ENCODE measurements at places on chromosomes 13 and 19.

- no peak for DNase-seq
These were observed 305.1 kb upstream of the SLC10A2 start for GRCh38 chr13:103371271-103371670.

DNA sequence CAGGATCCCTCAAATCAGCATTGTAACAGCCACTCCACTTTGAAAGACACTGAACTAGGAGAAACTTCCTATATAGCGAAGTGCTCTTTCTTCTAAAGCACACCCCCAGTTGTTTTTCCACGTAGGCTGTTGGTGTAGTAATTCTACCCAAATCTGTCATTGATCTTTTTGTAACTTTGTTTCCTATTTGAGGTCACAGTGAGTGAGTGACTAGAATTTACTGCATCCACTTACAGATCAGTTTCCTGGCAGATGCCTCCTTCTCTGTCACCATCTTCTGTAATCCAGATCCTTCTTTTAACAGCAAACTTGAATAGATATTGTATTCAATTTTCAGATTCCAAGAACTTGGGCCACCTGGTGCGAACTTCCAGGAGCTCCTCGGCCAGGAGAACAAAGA lies 15.3 kb downstream of the ZAR1L start:
- no peak for DNase-seq

- no peak for DNase-seq
These were observed 1446.8 kb downstream of the UQCRFS1 start for GRCh38 chr19:27765912-27766725.

DNA sequence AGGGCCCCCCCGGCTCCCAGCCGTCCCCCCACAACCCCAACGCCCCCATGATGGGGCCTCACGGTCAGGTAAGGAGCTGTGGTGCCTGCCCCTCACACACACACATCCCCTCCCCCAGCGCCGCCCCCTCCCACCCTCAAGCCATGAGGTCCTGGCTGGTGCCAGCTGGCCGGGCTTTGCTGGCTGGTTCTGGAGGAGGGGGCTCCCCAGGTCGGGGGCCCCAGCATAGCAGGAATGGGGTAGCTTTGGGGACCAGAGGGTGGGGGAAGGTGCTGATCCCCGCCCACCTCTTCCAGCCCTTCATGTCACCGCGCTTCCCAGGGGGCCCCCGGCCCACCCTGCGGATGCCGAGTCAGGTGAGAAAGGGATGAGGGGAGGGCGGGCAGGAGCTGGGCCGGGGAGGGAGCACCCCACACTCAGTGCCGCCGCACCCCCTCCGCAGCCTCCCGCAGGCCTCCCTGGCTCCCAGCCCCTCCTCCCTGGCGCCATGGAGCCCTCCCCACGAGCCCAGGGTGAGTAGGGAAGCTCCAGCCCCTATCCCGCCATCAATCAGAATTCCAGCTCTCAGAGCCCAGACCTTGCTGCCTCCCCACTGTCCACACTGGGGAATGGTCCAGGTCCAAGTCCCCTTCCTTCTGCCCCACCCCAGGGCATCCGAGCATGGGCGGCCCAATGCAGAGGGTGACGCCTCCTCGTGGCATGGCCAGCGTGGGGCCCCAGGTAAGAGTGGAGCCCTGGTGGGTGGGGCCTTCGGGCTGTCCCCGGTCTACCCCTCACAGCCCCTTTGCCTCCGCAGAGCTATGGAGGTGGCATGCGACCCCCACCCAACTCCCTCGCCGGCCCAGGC lies 6.4 kb downstream of the ISYNA1 start:
- DNase-seq, result no peak

DNA sequence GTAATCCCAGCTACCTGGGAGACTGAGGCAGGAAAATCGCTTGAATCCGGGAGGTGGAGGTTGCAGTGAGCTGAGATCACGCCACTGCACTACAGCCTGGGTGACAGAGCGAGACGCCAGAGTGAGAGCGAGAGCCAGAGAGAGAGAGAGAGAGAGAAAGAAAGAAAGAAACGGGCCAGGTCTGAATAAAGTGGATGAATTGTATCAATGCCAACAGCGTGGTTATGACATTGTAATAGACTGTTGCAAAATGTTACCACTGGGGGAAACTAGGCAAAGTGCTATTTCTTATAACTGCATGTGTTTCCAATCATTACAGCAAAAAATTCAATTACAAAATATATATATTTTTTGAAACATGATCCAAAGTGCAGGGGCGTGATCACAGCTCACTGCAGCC lies 11.8 kb upstream of the BTBD2 start:
- DNase-seq, result no peak

GRCh38 chr13:110266983-110267382 lies 40.0 kb downstream of the COL4A1 start:
- no peak for DNase-seq

- no peak for DNase-seq
These were observed 240.6 kb upstream of the ZNF507 start for GRCh38 chr19:32104850-32105235.

DNA sequence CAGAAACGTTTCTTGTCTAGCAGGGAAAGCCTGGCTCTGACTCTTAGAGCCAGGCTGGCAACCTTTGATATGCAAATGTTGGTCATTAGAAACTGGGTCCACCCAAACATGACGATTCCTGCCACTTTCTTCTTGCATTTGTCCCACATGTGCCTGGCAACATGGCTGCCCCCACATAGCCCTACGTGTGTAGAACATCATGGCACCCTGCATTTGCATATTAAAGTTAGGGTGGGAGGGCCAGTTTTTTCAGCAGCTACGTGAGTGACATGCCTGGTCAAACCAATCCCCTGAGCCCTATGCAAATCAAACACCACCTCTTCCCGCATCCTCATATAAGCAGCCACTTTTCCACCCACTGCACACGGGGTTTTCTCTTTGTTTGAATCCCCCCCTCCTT lies 95.0 kb downstream of the LIG4 start:
- no peak for DNase-seq

DNA sequence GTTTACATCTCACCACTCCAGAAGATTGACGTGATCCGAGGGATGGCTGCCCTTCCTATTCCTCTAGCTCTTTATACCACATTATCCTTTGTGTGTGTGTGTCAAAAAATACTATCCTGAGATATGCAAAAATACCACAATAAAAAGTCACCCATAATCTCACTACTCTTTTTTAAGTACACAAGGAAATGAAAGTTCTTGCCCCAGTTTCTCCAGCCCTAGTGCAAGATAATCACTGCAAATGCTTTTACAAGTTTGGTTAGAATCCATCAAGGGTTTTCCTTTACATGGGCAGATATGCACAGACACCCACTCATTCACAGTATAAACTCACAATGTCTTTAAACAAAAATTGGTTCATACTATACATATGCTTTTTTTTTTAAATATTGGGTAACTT lies 89.3 kb downstream of the DIAPH3 start:
- no peak for DNase-seq

DNA sequence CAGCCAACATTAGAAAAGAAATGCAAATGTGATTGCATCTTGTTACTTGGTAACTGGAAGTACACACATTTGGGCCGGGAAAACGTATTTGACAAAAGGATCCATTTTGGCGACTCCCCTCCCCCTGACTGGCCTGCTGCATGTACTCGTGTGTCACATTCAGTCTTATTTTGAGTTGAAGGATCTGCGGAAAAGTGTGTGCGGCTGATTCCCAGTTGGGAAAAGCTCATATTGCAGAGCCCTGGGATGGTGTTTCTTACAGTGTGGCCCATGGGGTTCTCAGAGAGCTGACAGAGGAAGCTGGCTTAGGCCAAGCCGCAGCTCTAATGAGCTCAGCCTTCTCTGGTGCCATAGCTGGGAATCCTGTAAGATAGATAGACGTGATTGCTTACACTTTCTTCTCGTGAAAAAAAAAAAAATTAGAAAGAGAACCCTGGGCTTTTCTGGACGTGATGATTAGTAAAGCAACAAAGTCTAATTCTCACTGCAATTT lies 170.3 kb upstream of the ARGLU1 start:
- no peak for DNase-seq

DNA sequence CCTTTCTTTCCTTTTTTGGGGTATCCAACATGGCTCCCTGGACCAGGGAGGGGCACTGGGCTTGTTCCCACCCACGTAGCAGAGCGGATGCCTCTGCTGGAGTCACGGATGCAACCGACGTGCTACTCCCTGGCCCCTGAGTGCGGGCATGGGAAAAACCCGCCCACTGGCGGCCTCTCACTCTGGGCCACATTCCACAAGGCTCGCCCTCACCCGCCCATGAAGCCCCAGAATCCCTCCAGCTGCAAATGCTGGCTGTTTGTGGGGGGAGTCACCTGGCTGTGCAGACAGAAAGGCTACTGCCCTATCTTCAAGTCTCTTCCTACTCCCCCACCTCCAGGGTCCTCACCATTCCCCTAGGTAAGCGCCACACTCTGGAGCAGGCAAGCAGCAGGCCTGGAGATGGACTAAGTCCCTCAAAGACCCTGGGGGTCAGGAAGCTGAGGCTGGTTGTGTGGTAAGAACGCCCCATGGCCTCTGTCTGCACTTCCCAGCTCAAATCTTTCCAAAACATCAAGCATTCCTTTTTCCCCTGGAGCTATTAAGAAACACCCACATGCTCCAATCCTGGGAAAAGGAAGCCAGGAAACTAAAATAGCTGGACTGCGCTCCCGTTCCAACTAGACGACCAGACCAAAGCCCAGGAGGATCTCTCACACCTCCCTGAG lies 17.9 kb upstream of the EPHX3 start:
- DNase-seq, result no peak

- DNase-seq, result no peak
These were observed 352.3 kb upstream of the TMTC4 start for GRCh38 chr13:101026736-101027398.

DNA sequence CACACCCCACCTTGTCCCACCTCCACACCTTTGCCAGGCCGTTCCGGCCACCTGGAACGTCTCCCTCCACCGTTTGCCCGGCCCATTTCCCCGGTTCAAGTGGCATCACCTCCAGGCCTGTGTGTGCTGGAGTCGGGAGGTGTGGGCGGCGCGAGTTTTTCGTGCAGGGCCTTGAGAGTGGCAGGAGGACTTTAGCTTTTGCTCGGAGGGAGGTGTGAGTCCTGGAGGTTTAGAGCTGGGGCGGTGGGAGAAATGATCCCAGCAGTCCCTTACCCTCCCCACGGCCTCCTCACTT lies 4.3 kb upstream of the PALM start:
- no peak for DNase-seq

DNA sequence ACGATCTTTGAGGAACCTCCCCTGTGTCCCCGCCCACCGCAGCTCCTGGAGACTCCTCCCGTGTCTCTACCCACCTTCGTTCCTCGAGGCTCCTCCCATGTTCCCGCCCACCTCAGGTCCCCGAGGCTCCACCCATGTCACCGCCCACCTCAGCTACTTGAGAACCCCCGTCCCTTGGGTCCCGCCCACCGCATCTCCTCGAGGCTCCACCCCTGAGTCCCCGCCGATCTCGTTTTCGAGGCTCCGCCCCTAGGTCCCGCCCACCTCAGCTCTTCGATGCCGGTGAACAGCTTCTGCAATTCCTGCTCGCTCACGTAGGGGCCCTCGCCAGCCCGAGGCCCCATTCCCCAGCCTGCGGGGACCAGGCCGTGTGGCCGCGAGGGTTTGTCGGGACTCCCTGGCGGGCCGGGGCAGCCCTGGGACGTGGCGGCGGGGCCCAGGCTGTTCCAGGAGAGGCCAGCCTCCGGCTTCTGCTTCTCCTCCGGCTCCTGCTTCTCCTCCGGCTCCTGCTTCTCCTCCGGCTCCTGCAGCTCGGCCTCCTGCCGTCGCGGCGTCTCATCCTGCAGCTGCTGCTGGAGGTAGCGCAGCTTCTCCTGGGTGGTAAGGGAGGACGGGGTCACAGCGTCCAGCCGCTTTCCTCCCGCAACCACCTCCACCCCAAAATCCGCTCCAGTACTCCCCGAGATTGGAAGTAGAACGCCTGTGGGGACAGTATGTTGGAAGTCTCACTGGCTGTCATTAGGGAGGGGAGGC lies 16.7 kb downstream of the TSKS start:
- no peak for DNase-seq

DNA sequence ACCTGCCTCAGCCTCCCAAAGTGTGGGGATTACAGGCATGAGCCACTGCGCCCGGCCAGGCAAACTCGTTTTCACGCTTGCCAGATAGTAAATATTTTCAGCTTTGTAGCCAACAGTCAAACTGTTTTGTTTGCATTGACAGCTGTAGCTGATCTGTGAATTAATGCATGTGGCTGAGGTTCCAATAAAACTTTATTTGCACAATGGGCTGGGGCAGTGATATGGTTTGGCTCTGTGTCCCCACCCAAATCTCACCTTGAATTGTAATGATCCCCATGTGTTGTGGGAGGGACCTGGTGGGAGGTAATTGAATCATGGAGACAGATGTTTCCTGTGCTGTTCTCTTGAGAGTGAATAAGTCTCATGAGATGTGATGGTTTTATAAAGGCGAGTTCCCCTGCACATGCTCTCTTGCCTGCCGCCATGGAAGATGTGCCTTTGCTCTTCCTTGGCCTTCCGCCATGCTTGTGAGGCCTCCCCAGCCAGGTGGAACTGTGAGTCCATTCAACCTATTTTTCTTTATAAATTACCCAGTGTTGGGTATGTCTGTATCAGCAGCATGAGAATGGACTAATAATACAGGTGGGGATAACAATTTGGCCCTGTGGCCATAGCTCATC lies 22.4 kb upstream of the RANBP3 start:
- no peak for DNase-seq

DNA sequence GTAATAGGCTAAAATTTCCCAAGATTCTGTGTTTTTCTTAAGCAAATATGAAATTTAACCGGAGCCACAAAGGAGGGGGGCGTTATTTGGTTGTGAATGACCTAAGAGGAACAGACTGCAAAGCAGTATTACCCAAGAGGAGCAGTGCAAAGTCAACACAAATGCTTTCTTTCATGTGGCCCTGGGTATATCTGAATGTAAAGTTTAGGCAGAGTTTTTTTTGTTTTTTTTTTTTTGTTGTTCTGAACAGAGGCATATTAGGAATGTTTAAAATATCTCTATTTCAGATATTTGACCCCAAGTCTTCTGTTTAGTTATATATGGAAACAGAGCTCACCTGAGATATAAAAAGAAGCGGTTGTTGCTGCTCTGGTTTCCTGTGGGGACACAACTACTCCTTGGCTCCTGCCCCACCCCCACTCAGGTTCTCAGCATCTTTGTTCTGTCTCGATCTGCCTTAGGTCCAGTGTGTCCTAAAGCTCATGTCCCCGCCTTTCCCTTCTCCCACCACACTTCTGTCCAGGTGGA lies 220.7 kb downstream of the RFC3 start:
- DNase-seq, result no peak

DNA sequence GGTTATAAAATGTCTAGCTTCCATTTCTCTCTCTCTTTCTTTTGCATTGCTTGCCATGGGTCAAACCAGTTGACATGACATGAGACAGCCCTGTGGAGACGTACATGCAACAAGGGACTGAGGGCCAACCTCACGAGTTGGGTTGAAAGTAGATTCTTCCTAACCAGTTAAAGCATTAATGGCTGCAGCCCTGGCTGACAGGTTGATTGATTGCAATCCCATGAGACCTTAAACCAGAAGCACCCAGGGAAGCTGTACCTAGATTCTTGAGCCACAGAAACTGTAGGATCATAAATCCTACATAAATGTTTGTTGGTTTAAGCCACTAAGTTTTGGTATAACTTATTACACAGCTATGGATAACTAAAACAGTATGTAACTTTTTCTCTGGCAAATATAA lies 373.8 kb downstream of the DACH1 start:
- DNase-seq, result no peak

GRCh38 chr19:41480336-41480735 lies 37.4 kb downstream of the ERICH4 start:
- no peak for DNase-seq

- DNase-seq, result peak; percentile 51
These were observed at the start of gene ZNF350 for GRCh38 chr19:51986309-51987291. Gene ZNF350, minus strand, starts transcription at chr19:51986840. Its CDS starts 12,480 bp downstream, at chr19:51974360.
